ENCODE measurements at places on chromosomes 4 and X.

- no peak for DNase-seq
Observed at GRCh38 chr4:88991746-88992145, 65.2 kb downstream of the FAM13A start.

DNA sequence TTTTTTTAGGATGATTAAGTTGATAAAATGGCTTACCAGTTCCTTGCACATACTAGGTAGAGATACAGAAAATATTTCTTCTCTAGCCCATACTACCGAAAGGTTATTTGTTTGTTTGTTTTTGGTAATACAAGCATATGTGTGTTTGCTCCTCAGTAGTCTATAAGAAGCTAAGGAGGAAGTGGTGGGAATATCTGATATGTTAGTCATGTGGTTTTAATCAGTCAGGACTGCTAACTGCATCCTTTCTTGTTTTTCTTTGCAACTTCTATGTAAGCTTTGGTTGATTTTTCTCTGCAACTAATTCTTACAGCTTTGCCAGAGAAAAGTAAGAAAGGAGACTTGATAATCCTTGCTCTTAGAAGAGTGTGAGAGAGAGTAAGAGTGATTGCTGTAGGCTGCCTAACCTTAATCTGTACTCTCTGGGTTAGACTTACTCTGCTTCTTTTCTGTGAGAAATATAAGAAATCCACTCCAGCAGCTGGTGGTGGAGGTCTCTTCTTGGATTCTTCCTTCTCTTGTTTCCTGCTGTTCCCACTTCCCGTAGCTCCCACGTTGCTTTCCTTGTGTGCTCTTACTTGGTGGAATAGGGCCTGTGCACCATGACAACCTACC lies 28.3 kb downstream of the SEPTIN11 start:
- no peak for DNase-seq

DNA sequence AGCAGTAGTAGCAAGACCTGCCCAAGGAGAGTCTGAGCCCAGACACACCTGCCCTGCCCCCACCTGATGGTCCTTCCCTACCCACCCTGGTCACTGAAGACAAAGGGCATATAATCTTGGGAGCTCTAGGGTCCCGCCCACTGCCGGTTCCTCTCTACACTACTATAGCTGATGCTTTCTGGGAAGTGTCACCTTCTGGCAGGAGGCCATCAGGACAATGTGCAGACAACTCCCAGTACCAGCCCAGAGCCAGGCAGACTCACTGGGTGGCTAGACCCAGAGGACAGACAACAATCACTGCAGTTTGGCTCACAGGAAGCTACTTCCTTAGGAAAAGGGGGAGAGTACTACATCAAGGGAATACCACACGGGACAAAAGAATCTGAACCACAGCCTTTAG lies 312.7 kb downstream of the SPRY1 start:
- no peak for DNase-seq

DNA sequence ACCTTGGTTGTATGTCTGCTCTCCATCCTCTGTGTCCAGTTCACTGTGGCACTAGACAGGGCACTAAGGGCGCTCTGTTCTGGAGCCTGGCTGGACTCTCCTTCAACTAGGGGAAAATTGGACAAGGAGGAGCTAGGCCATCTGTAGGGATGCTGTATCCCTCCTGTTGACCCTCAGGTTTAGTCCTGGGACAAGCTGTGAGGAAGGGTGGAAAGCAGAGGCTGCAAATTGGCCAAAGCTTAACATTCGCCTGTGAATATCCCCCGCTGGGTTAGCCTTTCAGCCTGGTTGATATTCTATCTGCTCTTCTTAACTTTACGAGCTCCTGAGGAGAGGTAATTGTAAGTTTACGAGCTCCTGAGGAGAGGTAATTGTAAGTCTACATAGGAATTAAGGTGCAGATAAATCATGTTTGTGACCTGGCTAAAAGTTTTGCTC lies 64.4 kb upstream of the ENPEP start:
- no peak for DNase-seq

- DNase-seq: no peak
Observed at GRCh38 chrX:7943600-7944245, 16.5 kb upstream of the PNPLA4 start.

GRCh38 chrX:74420196-74421035 lies 877 bp upstream of the SLC16A2 start:
- no peak for DNase-seq

DNA sequence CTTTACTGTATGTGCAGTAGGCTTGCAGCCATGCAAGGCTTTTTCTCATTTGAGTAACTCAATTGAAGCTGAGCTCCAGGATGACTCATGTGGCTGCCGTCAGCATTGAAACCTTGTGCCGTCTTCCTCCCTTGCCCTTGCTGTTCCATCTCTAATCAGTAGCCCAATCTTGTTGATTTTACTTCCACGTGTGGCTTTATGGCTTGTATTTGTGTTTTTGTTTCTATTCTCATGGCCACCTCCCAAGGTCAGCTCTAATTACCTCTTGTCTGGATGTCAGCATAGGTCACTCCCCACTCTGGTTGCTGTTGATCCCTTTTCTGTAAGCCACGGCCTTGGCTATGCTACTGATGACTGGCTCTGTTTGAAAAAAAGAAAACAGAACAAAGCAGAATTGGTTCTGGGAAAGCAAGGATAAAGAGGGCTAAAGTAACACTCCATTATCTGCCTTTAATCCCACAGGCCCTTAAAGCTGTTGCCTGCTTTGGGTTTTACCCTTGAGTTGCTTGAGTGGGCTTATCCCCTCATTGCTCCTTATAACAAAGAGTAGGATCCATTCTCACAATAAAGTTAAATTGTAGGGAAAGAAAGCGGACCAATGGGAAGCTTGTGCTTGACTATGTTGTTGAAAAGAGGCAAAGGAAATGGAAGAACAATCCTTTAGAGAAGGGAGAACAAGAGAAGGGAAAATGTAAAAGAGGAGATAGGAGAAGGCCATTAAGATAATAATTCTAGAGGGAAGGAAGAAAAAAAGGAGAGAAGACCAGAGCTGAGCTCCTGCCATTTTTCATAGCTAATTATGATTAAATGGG lies 173.9 kb upstream of the PGRMC2 start:
- no peak for DNase-seq

- no peak for DNase-seq
Observed at GRCh38 chrX:64192673-64193072, 12.8 kb downstream of the AMER1 start.

- no peak for DNase-seq
Observed at GRCh38 chr4:76905521-76905920, 7.6 kb upstream of the SOWAHB start.

DNA sequence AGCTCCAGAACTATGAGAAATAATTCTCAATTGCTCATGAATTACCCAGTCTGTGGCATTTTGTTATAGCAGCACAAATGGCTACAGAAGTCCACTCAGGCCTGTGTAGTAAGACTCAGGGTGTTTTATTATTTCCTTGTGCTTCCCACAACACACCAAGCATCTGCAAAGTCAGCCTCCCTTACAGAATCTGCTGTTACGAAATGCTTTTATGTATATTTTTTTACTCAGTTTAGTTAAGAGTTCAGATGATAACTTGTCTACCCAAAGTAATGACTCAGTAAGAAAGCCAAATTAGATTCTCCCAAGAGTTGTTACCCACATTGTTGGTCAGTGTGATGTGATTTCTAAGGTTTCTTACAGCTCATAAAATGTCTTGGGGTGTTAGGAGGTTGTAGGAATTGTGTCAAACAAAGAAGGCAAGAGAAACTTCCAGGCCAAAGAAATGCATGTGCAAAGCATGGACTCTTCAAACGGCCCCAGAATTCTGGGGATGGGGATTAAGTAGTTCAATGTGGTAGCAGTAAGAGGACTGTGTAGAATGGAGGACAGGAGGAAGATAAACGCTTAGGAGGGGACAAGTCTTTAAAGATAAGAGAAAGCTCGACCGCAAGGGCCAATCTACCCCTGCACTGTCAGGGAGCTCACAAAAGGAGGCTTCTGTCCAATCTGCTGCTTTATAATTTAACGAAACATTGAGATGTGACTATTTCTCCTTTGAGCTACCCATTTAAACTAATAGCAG lies 35.4 kb upstream of the TMEM184C start:
- DNase-seq: no peak

GRCh38 chrX:94961730-94962129 lies 1287.7 kb downstream of the FAM133A start:
- no peak for DNase-seq

GRCh38 chr4:173398220-173398619 lies 696 bp downstream of the SCRG1 start:
- no peak for DNase-seq

DNA sequence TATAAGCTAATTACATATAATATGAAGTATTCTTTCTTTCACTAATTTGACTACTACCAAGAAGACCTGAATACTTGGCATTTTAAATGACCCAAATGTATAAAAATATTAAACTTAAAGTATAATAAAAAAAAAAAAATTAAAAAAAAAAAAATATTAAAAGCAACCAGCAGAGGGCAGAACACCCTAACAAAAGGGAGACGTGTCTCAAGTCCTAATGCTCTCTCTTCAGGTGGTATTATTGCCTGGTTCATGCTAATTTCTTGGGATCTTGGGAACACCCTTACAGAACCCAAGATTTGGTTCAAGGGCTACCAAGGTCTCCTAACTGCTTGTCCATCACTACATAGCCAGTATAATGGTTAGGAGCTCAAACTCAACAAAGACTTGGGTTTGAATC lies 754.8 kb downstream of the RAB28 start:
- DNase-seq: peak; percentile 40

Measured in NAMALWA (cell line).